Activated CD4-positive, alpha-beta T cell treated with anti-CD3 and anti-CD28 coated beads, Interleukin-2, amount 50 U/mL, for 4 hours (primary cell): ENCODE measurements at places on chromosomes 7 and 10.

DNA sequence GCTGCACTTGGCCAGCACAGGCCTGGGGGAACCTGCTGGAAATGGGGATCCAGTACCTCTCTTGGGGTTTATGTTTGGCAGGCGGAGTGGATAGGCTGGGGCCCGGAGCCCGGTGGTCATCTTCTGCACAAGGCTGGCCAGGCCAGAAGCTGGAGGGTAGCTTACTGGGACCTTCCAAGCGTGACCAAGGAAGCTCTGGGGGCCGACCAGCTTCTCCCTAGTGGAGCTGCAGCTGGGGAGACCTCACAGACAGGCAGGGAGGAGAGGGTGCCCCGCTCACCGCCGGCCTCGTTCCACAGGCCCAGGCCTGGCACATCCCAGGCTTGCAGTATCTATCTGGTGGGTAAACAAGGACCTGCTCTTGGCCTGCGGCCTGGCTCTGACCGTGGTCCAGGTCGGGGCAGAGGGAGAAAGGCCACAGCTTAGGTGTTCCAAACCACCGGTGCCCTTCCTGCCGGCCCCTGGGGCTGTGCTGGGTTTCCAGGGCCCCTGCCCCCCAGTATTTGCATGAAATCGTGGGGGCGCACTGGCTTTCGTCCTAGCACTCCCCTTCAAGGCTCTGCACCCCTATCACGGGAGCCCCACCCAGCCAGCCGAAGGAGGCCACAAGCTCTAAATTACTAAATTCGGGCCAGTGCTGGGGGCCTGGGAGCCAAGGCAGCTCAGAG is 1.5 kb upstream of the ELFN1 start:
- no peak for DNase-seq

DNA sequence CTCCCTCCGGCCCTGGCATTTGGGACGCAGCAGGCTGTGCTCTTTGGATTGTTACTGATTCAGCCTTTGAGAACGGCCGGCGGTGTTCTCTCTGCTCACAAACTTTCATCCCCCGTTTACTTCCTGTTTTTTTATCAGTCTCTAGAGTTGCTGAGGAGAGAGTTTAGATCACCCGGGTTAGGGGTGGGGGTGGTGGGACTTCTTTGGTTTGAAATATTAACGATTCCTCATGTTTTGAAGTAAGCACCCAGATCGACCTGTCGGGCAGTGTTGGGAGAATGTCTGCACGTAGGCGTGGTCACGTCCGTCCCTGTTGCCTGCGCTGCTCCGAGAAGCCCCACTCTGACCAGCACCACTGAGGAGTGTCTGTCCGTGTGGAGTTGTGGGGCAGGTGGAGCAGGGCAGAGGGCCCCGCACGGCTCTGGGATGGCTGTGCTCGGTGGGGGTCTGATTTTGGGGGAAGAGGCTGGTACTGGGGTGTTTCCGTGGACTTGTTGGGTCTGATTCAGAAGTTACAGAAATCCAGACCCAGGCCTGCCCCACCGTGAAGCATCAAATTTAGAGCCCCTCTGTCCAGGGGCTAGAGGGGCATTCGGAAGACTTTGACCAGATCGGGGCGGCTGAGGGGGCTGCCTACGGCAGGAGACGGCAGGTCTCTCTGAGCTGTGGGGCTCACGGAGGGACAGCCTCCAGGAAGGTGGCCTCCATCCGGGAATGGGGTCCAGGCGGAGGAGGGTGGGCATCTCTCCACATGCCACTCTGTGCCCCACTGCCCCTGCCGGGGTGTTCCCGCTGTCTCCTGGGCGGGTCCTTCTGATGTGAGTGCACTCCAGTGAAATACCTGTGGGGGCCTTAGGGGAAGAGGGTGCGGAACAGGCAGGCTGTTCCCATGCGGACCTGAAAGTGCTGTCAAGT is 7.4 kb downstream of the INPP5A start:
- no peak for DNase-seq

- no peak for DNase-seq
These were observed 9.0 kb downstream of the AGAP3 start for GRCh38 chr7:151095123-151095797.

GRCh38 chr7:133117452-133117851 is 35.6 kb upstream of the CHCHD3 start:
- no peak for DNase-seq

DNA sequence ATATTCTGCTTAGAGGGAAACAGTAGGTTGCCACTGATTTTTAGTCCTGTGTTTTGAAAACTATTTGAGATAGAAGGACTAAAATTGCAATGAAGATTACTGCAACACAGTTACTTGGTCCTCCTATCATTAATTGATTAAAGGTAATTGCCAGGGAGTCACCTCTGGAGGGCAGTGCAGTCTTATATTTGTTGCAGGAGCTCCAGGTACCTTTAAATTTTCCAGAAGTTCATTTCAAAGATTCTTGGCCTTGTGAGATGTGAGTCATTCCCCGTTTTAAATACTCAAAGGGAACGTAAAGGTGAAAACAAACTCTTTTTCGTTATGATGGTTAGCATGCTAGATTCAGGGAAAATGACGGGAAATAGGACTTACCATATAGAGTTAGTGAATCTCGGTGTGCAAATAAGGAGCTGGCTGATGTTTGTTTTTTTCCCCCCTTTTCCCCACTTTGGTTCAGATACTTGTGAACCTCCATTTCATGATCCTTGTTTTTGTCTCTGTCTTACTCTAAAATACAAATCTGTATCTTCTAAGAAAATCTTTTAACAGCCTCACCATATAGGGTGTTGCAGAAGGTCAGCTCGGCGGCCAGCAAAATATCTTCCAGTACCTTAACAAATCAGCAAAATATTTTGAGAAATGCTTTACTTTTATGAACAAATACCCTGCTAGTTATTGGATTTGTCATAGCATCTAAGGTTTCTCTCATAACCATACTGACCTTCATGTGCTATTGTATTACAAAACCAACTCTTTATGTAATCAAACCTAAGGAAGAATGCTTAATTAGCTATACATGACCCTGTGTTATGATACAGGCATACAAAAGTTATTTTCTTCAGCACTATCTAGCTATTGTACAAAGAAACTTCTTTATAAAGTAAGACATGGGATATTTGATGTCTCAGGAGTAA is 143.0 kb upstream of the HDAC9 start:
- DNase-seq = no peak

GRCh38 chr10:122417667-122418066 is 36.8 kb upstream of the ARMS2 start:
- DNase-seq = no peak

GRCh38 chr10:102962267-102962666 is 44.2 kb downstream of the CNNM2 start:
- no peak for DNase-seq

DNA sequence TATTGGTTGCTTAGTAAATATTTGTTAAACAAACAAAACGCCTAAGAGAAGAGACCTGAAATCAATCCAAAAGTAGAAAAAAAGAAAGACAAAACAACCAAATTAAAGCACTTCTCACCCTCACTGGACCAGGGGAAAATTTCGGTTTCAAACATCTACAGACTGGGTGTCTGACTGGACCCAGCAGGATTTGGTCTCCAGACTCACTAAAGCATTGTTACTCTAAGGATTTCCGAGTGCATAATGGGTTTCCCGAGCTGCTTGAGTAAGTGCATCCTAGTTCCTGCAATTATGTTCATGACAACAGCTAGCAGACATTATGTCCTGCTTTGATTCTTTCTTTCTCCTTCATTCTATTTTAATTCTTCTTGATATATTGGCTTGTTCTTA is 51.8 kb upstream of the FAM3C start:
- no peak for DNase-seq

GRCh38 chr10:82190432-82191260 is 315.7 kb downstream of the NRG3 start:
- DNase-seq = no peak

DNA sequence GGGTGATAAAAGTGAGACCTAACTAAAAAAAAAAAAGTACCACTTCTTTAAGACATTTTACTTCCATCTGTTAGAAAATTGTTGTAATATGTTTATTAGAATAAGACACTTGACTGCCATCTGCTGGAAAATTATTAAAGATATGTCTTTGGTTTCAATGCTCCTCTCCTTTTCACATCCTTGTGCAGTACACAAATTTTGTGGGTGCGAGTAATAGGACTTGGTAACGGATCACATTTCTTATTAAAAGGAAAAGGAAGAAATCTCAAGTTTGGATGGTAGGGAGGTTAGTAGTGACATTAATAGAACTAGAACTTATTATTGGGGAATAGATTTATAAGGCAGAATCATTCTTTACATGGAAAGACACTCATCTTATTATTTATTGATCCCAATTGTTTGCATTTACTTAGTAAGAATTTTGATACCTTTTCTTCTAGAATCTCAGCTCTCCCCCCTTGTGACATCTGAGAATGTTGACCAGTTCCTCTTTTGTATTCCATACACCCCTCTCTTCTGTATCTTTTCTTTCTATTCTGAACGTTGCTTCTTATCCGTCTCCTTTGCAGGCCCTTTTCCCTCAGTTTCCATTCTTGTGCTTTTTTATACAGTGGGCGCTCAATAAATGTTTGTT is 43.0 kb upstream of the RPA3 start:
- DNase-seq = no peak

DNA sequence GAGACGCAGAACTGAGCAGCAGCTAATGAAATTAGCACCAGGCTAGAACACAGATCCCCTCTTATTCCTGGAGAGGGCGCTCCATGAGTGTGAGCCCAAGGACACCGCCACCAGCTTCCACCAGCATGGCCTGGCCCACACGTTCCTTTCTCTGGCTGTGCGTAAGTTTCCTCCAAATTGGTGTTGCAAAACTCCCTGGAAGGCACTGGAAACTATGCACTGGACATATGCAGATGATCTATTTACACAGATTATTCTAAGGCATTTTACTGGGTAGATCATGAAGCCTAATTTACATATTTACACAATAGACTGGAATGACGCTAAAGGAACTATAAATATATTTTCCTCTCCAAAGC is 455.6 kb upstream of the FOXK1 start:
- DNase-seq = no peak

DNA sequence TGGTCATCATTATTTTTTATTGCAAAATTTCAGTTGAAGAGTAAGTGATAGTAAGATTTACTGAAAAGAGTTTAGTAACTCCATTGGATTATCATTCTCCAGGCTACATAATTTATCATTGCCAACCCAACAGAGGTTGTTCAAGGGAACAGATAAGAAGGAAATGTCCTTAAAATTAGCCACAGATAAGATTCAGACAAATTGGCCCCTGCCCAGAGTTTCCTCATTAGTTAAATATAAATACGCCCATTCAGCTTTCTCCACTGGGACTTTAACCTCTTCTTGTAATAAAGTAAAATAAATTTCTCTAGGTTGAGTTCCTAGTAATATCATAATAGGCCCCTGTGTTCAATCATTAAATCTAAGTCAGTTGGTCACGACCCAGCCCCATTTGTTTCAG is 27.7 kb upstream of the PHYHIPL start:
- DNase-seq = no peak

- DNase-seq = no peak
These were observed 4.8 kb downstream of the NUB1 start for GRCh38 chr7:151346470-151346769.

- no peak for DNase-seq
These were observed 1.2 kb downstream of the MNX1 start for GRCh38 chr7:157009170-157009777.

GRCh38 chr7:4650433-4651047 is 31.6 kb upstream of the FOXK1 start:
- DNase-seq = no peak

GRCh38 chr7:128066858-128067257 is 35.6 kb upstream of the LRRC4 start:
- no peak for DNase-seq

DNA sequence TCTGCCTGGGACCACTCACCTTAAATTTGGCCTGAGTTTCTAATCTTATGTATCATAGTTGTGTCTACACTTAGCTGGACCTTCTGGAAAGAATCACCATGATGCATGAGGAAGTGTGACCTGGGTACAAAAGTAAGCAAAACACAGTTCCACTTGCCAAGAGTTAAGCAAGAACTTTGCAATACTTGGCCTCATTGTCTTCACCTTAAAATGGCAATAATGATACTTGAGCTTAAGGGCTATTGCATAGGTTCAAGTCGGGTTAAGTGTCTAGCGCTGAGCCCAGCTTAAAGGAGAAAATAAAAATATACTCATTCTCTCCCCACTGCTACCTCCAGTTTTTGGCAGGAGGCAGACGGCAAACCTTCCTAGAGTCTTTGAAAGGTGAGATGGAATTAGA is 133.9 kb upstream of the BMPER start:
- DNase-seq = no peak

DNA sequence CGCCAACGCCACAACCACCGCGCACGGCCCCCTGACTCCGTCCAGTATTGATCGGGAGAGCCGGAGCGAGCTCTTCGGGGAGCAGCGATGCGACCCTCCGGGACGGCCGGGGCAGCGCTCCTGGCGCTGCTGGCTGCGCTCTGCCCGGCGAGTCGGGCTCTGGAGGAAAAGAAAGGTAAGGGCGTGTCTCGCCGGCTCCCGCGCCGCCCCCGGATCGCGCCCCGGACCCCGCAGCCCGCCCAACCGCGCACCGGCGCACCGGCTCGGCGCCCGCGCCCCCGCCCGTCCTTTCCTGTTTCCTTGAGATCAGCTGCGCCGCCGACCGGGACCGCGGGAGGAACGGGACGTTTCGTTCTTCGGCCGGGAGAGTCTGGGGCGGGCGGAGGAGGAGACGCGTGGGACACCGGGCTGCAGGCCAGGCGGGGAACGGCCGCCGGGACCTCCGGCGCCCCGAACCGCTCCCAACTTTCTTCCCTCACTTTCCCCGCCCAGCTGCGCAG is 424 bp downstream of the EGFR start:
- DNase-seq = no peak

GRCh38 chr10:104255311-104255981 is 754 bp downstream of the GSTO1 start:
- no peak for DNase-seq

DNA sequence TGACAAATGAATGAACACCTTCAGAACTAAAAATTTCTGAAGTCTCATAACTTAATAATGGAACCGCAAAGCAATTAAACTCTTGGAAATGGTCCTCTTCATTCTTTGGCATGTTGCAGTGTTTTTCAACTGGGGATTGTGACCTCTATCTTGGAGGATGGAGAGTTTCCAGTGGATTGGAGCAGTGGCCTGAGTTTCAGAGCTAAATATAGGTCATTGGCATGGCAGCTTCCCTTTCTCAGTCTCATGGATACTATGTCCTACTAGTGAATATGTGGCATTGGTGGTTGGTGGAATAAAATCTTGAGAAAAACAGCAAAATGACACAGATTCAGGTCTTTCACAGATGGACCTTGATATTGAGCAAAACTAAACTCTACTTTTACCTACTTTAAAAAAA is 24.1 kb upstream of the EPC1 start:
- DNase-seq = no peak

- no peak for DNase-seq
These were observed 16.3 kb downstream of the MINDY4 start for GRCh38 chr7:30787486-30787885.

GRCh38 chr7:96388166-96388565 is 66.3 kb upstream of the SLC25A13 start:
- DNase-seq = no peak

GRCh38 chr10:47195274-47195885 is 104.6 kb upstream of the GDF10 start:
- no peak for DNase-seq
